Fibroblast of skin of back (primary cell): ENCODE measurements at places on chromosomes 7 and 10.

GRCh38 chr10:71457908-71458307, 61.2 kb downstream of the CDH23 start:
- DNase-seq = no peak

DNA sequence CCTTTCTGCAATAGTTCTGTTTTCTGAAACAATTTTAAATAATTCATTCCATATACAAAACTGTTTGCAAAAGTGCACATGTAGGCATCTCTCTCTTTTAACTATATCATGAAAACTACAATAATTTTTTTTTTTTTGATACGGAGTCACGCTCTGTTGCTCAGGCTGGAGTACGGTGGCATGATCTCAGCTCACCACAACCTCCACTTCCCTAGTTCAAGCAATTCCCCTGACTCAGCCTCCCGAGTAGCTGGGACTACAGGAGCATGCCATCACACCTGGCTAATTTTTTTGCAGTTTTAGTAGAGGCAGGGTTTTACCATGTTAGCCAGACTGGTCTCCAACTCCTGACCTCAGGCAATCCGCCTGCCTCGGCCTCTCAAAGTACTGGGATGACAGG, 44.0 kb upstream of the SEMA3A start:
- DNase-seq = no peak

GRCh38 chr7:121383235-121383910, 12.7 kb downstream of the FAM3C start:
- no peak for DNase-seq

- DNase-seq = no peak
These were observed 304.0 kb downstream of the ARHGAP12 start for GRCh38 chr10:31624611-31625010.

GRCh38 chr10:29386342-29386999, 97.6 kb downstream of the LYZL1 start:
- DNase-seq = peak; percentile 51

DNA sequence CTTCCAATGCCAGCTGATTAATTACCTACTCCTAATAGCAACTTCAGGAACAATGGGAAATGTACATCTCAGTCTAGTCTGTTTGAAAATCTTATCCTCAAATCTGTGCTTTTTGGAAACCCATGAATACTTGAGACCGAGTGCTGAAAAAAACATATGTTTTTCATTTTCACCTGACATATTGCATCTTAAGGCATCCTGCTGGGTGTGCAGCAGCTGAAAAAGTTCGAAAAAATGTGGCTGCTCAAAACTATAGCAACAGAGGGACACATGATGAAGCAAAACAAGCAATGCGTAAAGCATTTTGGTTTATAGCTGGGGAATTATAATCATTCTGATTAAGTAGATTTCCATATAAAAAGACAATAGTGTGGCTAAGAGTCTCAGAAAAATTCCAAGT, 218.0 kb downstream of the CREB5 start:
- DNase-seq = peak; percentile 58

DNA sequence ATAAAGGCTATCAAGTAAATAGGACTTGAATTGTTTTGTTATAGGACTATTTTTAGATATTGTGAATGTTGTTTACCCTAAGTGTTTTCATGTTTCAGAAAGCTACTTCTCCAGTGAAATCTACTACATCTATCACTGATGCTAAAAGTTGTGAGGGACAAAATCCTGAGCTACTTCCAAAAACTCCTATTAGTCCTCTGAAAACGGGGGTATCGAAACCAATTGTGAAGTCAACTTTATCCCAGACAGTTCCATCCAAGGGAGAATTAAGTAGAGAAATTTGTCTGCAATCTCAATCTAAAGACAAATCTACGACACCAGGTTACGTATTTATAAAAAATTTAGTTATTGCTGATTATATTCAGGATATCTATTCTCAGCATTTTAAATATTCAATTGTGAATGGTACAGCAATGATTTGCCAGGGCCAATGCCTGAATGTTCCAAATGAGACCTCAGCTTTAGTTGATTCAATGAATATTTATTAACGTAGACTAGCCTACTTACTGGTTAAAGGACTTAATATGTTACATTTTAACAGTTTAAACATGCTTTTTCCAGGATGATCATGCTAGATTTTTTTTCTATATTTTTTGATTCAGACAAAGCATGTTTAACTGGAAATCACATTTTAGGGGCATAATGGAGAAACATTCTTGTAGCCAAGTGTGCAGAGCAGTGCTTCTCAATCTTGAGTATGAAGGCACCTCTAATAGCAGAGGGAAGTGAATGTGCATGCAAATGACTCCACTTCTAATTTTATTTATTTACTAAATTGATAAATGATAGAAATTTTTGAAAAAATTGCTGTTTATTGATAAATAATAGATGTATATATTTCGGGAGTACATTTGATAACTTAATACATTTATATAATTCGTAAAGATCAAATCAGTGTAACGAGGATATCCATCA, 18.2 kb downstream of the ANLN start:
- no peak for DNase-seq

- no peak for DNase-seq
These were observed 156.1 kb downstream of the ADK start for GRCh38 chr10:74307061-74307651.

DNA sequence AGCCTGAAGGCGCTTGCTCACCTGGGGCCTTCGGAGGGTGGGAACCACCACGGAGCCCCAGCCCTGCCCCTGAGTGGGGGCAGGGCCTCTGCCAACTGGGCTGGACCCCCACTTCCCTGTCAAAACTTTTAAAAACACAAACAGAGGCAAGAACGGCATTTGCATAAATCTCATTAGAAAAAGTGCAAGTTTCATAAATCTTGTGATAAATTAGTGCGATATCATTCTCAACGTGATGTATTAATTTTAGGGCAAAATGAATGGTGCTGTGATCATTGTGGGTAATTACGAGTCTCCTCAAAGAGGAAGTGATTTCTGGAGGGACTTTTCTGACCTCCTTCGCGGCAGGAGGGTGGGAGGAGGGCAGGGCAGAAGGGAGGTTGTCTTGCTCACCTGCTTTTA, 98.3 kb downstream of the CDH23 start:
- no peak for DNase-seq

GRCh38 chr10:117472872-117473271, 69.7 kb upstream of the EMX2 start:
- DNase-seq = no peak

- peak; percentile 92 for DNase-seq
These were observed 51.5 kb downstream of the CCDC71L start for GRCh38 chr7:106609416-106609815.

GRCh38 chr7:100212631-100213286, 7.0 kb upstream of the PVRIG start:
- DNase-seq = no peak
